ENCODE measurements at places on chromosomes 6 and 20.
A peak's percentile ranks its signal among the peaks of the same experiment; 100 is the strongest.

GRCh38 chr6:170279977-170280688, 10.7 kb downstream of the DLL1 start:
- peak; percentile 34 for DNase-seq

GRCh38 chr6:99219788-99220187, 129.7 kb downstream of the FAXC start:
- no peak for DNase-seq

DNA sequence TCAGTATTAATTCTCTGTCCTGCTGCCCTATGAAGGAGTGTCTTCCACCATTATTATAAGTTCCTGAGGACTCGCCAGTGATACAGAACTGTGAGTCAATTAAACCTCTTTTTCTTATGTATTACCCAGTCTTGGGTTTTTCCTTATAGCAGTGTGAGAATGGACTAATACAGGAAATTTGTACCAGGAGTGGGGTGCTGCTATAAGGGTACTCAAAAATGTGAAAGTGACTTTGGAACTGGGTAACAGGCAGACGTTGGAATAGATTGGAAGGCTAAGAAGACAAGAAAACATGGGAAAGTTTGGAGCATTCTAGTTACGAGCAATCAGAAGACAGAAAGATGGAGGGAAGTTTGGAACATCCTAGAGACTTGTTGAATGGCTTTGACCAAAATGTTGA, 616.7 kb upstream of the EPHA7 start:
- DNase-seq = no peak

GRCh38 chr6:107116328-107116892, 1.1 kb upstream of the BEND3 start:
- peak; percentile 16 for DNase-seq

DNA sequence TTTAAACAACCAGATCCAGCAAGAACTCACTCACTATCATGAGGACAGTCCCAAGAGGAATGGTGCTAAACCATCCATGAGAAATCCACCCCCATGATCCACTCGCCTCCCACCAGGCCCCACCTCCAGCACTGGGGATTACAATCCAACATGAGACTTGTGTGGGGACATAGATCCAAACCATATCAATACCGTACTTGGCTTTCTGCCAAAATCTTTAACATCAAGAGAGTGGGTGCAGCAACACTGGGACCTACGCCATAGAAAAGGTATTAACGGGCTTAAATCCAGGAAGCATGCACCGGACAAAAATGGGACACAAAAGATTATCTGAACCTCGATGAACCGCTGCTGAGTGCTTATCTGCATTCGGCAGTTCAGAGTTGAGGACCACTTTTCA, 322.3 kb upstream of the ARID1B start:
- no peak for DNase-seq

GRCh38 chr6:122580737-122581136, 29.5 kb upstream of the PKIB start:
- no peak for DNase-seq

GRCh38 chr20:20443504-20443903, 75.6 kb downstream of the INSM1 start:
- DNase-seq = no peak

- DNase-seq = no peak
Measured at GRCh38 chr6:12506159-12506558, 210.4 kb upstream of the PHACTR1 start.

DNA sequence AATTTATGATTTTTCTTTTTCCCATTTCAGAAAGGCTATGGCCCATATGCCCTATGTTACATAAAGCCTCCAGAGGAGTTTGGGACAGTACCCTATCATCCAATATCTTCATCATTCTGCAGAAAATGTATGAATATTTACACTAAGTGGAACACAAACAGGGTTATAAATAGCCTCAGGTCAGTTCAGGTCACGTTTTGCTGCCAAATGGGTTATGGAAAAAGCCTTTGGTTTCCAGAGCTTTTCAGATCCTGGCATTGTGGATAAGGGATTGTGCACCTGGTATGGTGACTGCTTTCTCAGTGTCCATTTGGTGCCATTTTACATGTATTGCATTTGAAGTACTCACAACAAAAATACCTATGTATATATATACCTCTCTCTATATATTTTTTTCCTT, 29.4 kb downstream of the UTRN start:
- DNase-seq = no peak

GRCh38 chr6:143806282-143807102, 36.6 kb upstream of the LTV1 start:
- peak; percentile 88 for DNase-seq

DNA sequence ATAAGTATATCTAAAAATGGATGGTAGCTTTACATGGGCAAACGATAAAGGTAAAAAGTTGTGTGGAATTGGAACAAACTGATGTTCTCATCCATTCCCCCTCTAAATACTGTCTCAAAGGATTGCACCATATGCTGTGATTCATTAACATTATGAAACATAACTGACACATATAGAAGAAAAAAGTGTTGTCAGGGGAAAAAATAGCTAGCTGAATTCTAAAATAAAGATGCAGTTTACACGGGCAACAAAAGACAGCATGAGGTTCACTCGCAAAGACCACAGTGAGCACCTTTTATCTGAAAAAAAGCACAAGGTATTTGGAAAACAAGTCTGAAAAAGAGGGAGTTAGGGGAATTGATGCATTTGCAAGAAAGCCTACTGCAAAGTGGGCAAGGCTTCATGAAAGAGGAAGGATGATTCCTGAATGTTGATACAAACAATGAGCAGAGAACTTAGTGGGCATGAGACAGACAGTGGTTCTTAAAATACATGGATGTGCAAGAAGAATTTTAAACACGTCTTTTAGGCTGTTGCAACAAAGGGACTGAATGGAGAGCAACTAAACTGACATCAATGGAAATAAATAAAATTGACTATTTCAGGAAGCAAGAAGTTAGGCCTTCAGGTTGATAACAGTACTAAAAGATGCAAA, 280.9 kb downstream of the KIF16B start:
- no peak for DNase-seq

GRCh38 chr6:167111597-167111996, 11.3 kb upstream of the CCR6 start:
- no peak for DNase-seq

DNA sequence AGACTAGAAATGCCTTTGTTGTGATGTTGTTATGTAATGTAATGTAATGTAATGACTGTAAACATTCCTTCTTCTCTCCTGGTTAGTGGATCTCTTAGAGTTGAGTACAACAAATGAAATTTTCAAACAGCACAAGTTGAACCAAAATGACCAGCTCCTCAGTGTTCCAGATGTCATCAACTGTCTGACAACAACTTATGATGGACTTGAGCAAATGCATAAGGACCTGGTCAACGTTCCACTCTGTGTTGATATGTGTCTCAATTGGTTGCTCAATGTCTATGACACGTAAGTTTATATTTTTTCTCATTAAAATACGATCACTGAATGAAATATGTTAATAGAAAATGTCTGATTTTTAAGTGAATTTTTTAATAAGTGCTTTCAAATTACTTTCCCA, 496.7 kb downstream of the UTRN start:
- no peak for DNase-seq

DNA sequence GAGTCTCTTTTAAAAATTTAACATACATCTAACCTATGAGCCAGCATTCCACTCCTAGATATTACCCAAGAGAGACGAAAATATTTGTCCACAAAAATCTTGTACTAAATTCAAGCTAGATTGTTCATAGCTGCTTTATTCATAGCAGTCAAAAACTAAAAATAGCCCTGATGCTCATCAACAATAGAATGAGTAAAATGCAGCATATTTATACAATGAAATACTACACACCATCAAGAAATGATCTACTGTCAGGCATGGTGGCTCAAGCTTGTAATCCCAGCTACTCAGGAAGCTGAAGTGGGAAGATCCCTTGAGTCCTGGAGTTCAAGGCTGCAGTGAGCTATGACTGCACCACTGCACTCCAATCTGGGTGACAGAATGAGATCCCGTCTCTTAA, 22.0 kb upstream of the SRC start:
- DNase-seq = no peak

GRCh38 chr6:137638926-137639706, 144.9 kb upstream of the OLIG3 start:
- no peak for DNase-seq

DNA sequence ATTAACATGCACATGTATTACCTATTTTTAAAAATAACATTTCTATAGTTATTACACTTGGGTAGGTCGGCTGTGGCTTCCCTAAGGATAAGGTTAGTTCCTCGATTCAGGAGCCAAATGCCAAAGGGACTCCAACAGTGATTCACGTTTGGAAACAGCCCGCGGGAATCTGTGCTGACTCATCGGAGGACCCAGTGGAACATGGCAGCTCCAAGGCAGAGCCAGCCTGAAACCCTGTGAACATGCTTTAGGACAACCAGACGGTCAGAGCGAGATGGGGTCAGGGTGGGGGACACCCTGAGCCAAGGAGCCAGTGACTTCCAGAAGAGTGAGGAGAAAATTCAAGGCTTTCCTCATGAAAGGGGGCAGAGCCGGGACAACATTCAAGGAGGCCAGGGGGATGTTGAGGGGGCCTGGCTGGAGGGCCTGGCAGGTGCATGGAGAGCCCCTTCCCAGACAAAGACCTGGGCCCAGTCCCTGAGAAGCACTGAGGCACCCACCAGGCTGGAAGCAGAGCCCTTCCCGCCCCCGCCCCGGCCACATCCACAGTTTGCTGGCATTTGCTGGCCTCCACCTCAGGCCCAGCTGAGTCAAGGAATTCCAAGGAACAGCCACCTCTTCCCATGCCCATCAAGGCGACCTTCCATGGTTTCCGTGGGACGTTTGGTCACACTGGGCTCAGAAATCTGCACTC, 133.2 kb downstream of the SNX5 start:
- no peak for DNase-seq
